ENCODE measurements at places on chromosomes 7 and 10.
A peak's percentile ranks its signal among the peaks of the same experiment; 100 is the strongest.

DNA sequence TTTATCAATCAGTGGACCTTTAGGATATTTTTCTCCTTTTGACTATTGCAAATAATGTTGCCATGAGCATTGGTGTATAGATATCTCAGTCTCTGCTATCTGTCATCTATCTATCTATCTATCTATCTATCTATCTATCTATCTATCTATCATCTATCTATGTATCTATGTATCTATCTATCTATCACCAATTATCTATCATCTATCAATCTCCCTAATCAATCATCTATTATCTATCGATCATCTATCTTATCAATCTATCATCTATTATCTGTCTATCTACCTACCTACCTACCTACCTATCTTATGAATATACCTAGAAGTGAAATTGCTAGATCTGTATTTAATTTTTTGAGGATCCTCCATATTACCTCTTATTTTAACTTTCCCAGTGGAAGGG, 69.6 kb downstream of the EMX2 start:
- DNase-seq = no peak

- no peak for DNase-seq
Observed at GRCh38 chr7:17939211-17939605, 1.1 kb downstream of the SNX13 start.

GRCh38 chr7:50533866-50534265, 31.3 kb downstream of the DDC start:
- DNase-seq = no peak

DNA sequence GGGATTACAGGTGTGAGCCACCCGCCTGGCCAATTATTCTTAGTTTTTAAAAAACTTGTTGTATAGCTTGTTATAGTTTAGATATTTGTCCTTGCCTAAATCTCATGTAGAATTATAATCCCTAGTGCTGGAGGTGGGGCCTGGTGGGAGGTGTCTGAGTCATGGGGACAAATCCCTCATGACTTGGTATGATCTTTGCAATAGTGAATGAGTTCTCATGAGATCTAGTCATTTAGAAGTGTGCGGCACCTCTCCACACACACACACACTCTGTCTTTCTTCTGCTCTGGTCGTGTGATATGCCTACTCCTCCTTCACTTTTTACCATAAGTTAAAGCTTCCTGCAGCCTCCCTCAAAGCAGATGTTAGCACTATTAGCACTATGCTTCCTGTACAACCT, 37.2 kb downstream of the FAM149B1 start:
- DNase-seq = no peak

DNA sequence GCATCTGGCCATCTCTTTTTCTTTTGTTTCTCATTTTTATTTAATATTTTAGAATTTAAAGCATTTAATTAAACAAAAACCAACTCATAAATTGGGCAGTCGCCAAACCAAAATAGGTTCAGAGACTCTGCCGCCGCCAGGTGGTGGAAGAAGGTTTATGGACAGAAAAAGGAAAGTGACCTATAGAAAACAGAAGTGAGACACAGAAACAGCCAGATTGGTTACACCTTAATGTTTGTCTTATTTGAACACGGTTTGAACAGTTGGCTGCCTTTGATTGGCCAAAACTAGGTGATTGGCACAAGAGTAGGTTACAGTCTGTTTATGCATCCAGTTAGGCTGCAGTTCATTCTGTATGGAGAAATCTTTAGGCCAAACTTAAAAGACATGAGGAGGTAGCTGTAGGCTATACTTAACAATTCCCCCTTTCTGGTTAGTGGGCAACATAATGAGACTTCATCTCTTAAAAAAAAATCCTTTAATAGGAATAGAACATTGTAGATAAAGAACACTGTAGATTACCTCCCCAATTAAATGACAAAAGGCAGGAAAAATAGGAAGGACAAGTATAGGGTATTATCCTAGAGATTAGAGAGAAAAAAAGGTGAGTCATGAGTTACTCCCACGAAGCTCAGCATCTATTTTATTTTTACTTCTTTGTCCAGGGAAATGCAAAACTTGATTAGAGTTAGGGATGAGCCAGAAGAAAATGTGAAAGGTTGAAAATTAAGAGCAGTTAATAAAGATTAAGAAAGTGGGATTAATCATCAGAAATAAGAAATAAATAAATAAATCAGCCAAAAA, 23.9 kb upstream of the CYCS start:
- no peak for DNase-seq

DNA sequence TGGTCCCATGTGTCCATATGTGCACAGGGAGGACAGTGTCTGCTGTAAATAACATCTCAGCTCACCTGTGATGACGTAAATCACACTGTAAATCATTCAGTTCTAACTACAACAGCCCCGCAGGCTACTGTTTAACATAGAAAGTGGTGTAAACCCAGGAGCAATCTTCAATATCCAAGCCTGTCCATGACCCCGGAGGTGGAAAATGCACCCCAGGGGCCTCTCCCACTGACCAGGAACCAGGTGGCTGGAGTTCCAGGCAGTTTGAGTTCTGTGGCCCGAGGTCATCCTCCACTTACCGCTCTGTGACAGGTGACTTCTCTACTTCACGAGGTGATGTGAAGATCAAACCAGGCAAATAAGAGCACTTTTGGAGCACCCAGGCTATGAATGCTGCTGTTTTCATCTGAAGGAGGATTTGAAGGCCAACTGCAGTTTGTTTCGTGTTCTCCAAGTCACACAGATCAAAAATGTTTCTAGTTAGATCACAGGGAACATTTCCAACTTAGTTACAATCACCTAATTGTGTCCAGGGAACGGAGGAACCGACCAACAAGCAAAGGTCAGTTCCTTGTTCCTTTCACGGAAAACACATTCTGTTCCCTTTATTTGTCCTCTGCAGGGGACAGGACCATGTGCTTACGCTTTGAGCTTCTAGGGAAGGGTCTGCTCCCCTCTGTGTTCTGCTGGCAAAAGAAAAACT, 131.8 kb downstream of the WDR37 start:
- no peak for DNase-seq

DNA sequence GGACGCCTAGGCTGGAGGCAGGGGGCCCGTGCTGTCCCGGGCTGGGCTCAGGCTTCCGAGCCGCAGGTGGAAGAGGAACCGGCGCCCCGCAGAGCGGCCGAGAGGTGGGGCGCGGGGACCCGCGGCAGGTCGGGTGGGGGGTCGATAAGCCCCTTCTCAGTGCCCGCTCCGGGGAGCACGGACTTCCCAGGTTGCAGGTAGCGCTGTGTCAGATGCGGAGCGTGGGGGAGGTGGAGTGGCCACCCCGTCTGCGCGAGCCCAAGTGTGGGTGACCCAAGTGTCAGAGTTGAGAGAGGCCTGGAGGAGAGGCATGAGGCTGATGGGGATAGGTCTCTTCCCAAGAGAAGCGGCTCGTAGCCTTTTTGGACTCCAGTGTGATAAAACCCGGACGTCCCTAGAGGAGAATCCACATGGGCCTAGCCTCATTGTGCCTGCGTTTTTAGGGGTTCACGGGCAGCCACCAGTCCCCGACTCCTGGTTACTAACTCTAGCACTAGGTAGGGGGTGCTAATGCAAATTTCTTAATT, 580 bp downstream of the EEPD1 start:
- no peak for DNase-seq

DNA sequence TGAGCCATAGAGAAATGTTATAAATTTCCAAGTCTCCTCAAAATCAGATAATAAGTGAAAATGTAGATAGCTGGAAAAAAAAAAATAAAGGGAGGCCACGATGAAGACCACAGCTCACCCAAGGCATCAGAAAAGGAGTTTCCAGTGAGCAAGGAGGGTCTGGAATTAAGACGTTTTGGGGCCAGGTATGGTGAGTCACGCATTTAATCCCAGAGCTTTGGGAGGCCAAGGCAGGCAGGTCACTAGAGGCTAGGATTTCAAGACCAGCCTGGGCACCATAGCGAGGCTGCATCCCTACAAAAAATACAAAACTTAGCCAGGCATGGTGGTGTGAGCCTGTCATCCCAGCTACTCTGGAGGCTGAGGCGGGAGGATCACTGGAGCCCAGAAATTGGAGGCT, 65.5 kb downstream of the ASB13 start:
- no peak for DNase-seq

- DNase-seq = no peak
Observed at GRCh38 chr10:50796693-50797092, 57.0 kb downstream of the ASAH2B start.

DNA sequence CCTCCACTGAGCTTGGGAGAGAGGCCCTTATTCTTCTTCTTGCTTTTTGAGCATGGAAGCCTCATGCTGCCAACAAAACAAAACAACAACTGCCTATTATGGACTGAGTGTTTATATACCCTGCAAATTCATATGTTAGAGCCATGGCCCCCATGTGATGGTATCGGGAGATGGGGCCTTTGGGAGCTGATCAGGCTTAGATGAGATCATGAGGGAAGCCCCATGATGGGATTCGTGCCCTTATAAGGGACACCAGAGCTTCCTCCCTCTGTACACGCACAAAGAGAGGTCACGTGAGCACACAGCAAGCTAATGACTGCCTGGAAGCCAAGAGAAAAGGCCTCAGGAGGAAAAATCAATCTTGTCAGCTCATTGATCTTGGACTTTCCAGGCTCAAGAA, 235.0 kb downstream of the FANK1 start:
- DNase-seq = no peak

GRCh38 chr7:154178895-154179294, 126.7 kb downstream of the DPP6 start:
- no peak for DNase-seq

- no peak for DNase-seq
Observed at GRCh38 chr10:1049425-1049958, 573 bp upstream of the IDI1 start.

DNA sequence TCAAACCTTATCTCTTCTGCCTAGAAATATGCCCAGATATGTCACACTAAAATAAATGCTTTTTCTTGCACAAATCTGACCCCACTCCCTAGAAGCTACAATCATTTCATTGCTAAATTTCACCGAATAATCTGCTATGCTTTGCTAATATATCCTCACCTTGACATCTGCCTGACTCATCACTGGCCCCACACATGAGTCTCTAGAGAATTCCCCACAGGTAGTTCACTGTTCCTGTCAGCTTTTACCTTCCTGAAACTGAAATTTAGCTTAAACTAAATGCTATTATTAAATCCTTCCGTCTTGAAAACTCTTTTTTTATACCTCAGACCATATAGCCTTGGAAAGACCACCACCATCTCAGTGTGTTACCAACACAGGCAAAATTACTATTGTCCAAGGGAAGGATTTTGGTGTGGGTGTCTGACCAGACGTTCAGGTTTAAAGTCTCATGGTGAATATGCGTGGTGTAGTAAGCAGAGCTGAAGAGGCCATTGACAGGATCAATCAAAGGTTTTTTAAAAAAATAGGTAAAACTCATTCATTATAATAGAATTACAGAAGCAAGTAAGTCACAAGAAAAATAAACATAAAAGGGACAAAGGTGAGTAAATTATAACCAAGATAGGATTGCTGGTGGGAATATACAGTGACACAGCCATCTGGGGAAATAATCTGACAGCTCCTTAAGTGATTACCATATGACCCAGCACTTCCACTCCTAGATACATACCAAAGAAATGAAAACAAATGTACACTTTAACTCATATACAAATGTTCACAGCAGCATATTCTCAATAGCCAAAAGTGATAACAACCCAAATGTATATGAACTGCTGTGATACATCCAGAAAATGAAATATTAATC, 173.5 kb downstream of the KMT2E start:
- DNase-seq = no peak

DNA sequence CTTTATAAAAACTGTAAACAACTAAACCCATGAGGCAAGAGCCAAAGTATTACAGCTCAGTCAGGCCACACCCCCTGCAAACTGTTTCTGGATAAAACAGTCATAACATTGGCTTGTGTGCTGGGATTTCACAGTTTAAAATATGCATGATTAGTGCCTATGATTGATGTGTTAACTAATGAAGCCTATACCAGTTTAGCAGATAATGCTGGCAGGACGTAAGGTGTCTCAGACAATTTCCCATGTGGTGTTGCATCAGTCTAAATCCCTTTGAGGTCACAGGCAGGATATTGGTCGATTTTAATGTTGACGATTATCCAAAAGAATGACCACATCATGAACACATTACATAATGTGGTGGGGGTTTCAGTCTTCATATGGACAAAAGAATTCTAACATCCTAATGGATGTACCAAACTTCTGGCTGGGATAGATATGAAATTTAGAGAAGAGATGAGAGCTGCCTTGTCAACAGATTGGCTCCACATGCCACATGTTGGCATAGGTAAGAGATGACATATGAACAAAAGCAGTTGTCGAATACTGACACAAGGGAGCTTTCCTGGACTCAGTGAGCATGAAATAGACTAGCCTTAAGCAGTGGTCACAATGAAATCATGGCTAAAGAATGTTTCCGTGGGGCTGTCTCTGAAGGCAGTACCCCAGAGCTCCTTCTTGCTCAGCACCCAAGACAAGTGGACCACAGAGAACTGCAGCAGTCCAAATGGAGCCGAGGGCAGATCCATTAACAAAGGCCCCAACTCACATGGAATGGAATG, 445.6 kb downstream of the GFRA1 start:
- no peak for DNase-seq

DNA sequence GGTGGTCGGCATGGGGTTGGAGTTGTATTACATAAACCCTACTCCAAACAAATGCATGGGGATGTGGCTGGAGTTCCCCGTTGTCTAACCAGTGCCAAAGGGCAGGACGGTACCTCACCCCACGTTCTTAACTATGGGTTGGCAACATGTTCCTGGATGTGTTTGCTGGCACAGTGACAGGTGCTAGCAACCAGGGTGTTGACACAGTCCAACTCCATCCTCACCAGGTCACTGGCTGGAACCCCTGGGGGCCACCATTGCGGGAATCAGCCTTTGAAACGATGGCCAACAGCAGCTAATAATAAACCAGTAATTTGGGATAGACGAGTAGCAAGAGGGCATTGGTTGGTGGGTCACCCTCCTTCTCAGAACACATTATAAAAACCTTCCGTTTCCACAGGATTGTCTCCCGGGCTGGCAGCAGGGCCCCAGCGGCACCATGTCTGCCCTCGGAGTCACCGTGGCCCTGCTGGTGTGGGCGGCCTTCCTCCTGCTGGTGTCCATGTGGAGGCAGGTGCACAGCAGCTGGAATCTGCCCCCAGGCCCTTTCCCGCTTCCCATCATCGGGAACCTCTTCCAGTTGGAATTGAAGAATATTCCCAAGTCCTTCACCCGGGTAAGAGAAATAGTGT, at the start of gene CYP2E1:
CYP2E1 (plus strand) TSS at position 407 of the 632 bp plus-strand sequence; CDS start at position 440, 33 bp downstream.
- DNase-seq = no peak

- no peak for DNase-seq
Observed at GRCh38 chr10:115854740-115855435, 418.1 kb downstream of the GFRA1 start.

- peak; percentile 44 for DNase-seq
Observed at GRCh38 chr7:111730476-111731300, 168.4 kb upstream of the IMMP2L start.

DNA sequence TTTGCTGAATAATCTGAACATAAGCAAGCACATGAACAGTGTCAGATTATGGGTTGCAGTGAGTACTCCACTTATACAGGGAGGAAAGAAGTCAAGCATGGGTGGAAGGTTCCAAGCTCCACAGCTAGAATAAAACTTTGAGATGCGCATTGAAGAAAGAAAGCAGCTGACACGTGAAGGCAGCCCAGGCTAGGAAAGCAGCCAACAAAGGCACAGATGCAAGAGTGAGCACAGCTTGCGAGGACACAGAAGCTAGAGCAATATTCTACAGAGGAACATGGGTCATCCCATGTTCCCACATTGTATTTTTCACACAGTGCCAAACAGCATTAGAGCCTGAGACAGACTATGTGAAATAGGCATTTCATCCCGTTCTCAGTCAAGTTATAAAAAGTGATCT, 194.6 kb upstream of the TBX20 start:
- DNase-seq = no peak

GRCh38 chr7:69780379-69780778, 182.1 kb downstream of the AUTS2 start:
- no peak for DNase-seq

Measured in T-helper 2 cell (primary cell).